ENCODE measurements at places on chromosomes 3 and 15.

GRCh38 chr15:100049936-100050876, 291.6 kb downstream of the ADAMTS17 start:
- DNase-seq, result no peak

DNA sequence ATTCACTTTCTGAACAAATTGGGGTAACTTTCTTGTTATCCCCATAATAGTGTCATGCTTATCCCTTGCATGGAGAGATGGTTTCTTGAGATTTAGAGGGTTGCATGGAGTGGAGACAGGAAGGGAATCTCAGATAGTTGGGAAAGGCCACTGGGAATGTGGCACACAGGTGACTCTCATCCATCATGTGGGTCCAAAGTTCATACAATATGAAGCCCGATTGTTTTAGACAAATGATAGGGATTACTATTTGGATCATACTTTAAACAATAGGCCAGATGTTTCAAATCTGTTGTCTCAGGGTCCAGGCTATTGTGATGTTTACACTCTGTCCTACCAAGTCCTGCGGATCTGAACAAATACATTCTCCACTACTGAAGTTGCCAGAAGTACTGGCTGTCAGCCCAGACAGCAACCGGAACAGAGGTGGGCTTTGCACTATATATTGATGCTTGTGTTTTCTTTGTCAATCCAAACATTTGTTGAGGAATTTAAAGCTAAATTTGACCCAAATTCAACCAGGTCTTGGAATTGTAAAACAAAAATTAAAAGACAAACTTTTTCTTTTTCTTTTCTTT, 39.2 kb upstream of the NMNAT3 start:
- no peak for DNase-seq

- DNase-seq, result no peak
Measured at GRCh38 chr3:125010393-125010792, 45.4 kb downstream of the HEG1 start.

DNA sequence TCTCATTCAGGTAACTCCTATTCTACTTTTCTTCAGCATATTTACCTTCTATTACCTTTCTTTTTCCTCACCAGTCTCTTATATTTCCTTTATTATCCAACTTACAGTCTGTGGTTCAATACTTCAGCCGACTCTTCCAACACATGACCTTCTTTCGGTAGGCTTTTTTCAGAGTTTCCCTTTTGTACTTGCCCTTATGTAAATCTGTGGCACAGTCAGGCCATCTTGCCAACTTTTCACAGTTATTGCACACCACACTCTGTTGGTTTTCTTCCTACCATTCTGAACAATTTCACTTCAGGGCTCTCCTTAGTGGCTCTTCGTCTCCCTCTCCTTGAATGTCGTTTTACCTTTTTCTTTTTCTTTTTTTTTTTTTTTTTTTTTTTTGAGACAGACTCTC, 427.8 kb downstream of the LPP start:
- no peak for DNase-seq

DNA sequence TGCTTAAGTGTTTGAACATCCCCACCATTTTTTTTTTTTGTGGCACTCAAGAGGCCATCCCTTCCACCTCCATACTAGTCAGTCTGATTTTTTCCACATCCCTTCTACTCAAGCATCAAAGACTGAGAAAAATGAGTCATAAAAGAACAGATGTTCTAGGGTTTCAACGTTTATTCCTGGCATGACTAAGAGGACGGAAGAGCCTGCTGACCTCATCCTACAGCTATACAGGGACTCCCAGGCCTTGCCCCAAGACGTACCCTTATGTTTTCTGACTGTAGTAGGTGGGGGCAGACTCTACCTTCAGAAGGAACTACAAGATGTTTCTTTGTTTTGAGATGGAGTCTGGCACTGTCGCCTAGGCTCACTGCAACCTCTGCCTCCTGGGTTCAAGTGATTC, 3.3 kb upstream of the ITPKA start:
- no peak for DNase-seq

DNA sequence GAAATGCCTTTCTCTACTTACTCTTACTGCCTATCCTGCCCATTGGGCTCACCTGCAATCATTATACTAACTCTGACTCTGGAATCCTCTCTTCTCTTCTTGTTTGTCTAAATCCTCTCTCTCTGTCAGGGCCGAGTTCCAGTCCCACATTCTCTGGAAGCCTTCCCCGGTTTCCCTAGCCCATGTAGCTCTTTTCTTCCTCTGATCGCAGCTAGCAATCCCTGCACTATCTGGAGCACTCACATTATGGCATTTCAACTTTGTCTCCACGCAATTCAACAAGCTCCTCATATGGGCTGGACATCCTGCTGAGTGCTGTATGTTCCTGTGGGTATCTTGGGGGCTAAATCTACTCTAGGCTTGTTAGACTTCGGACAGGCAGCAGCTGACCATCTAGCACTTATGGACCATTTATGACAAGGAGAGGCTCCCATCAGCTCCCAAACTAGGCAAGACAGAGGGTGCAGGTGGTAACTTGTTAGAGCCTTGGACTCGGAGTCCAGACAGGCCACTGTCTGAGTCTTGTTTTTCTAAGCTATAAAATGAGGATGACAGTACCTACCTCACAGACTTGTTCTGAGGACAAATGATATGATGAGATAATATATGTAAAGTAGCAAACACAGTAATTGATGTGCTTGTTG, 58.3 kb downstream of the EPHB3 start:
- DNase-seq, result no peak

DNA sequence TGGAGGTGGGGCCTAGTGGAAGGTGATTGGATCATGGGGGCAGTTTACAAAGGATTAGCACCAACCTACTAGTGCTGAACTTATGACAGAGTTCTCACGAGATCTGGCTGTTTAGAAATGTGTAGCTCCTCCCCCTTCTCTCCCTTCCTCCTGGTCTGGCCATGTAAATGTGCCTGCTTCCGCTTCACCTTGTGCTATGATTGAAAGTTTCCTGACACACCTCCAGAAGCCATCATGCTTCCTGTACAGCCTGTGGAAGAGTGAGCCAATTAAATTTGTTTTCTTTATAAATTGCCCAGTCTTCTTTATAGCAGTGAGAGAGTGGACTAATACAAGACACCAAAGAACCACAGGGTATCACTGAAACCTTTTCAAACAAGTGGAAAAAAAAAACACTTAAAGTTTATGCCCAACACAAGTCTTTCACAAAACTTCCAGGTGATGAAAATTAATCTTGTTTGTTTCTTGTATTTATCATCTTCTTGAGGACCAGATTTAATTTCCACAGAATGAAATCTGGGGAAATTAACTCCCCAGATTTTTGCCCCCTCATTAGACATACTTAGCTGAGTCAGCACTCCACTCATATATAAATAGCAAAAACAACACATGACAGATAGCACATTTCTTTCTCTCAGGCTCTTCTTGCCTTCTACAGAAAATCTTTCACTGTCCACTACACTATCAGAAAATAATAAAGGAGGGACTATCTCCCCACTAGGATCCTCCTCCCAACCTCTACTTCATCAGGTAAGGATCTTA, 847.2 kb downstream of the TUSC7 start:
- no peak for DNase-seq

DNA sequence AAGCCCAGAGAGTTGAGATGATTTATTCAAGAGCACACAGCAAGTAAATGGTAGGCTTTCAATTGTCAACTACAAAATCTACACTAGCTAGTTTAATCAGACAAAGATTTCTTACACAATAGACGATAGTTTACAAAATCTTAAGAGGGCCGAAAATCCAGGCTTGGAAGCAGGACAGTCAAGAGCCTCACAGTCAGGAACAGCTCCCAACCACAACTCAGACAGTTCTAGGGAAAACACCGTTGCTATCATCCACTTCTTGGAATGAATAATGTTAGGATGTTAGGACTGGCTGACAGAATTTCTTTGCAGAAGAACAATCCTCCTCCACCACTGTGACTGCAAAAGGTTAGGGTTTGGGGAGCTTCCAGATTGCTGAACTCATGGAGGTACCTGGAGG, 290.8 kb upstream of the ZPLD1 start:
- no peak for DNase-seq

GRCh38 chr3:38609386-38610111, 39.9 kb downstream of the SCN5A start:
- DNase-seq, result no peak

DNA sequence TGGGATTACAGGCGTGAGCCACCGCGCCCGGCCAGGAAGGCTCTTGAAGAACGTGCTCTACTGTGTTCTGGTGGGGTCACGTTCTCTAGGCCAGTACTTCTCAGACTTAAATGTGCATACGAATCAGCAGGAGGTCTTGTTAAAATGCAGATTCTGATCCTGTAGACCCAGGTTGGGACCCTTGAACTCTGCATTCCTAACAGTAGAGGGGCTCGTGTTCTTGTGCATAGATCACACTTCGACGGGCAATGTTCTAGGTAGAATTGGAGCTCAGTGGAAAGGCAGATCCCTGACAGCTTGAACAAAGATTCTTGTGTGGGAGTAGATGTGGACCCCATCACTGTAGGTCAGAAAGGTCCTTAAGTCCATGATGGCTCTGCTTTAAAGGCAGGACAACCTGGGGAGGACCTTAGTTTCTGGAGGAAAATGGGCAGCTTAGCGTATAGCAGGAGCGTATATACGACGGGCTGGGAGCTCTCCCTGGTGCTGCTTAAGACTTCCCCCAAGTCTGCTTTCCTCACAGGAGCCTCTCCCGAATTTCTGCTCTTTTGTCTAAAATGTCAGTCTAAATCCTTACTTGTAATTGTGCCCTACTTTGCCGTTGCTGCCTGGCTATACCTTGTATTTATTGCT, 16.9 kb upstream of the FAM81A start:
- DNase-seq, result no peak

GRCh38 chr15:33584797-33585196, 274.0 kb downstream of the RYR3 start:
- DNase-seq, result no peak

All from D721Med (cell line).